ENCODE measurements at places on chromosomes 6 and 20. TPM values are rescaled to one million over a fixed set of nuclear protein-coding genes. Genes with fewer than 3 reads are reported as not detected.

DNA sequence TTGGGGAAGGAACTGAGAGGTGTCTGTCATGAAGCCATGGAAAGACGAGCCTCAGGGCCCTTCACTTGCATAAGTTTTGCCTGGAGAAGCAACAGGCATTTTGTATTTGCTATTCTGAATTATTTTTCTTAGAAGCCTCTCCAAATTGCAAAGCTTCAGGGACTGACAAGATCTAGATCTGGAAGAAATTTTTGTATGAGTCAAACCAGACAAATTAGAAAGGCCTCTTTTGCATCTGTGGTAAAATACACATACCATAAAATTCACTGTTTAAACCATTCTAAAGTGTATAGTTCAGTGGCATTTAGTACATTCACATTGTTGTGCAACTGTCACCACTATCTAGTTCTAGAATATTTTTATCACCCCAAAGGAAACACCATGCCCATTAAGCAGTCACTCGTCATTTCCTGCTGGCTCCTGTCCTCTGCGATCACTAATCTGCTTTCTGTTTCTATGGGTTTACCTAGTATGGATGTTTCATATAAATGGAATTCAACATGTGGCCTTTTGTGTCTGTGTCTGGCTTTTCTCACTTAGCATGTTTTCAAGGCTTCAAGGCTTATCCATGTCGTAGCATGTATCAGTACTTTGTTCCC is 269.1 kb downstream of the PHF3 start:
- DNase-seq, result peak; percentile 53

- no peak for DNase-seq
Observed at GRCh38 chr6:135871878-135872277, 20.4 kb downstream of the PDE7B start.

- DNase-seq, result no peak
Observed at GRCh38 chr6:52201046-52201445, 14.9 kb downstream of the IL17A start.

DNA sequence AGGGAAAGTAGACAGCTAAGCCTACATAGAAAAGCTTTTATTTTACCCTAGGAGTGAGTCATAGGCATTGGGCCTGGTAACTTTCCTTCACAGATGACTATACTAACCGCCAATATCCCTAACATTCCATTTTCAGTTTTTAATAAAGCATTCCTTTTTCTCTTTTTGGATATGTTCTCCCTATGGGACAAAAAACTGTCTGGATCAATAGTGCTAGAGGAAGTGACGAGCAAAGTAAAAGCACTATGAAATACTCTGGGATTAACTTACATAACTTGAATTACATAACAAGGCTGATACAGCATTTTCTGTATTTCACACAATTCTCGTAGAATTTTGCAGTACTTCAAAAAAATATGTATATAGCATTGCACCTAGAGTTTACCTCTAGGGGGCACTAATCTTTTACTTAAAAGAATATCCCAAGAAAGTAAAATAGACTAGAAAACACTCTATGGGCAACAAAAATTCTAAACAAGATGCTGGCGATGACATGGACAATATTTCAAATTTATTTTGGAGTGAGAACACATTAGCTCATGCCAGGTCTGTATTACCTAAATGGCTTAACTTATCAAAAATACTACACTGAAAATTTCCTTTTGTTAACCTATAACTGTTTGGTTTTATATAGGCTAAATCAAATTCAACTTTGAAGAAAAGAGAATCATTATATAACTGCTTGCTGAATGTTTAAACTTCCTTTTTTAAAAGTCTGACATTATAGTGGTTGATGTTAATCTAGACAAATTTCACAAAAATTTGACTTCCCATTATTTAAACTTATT is 66.3 kb upstream of the DST start:
- DNase-seq, result peak; percentile 85

DNA sequence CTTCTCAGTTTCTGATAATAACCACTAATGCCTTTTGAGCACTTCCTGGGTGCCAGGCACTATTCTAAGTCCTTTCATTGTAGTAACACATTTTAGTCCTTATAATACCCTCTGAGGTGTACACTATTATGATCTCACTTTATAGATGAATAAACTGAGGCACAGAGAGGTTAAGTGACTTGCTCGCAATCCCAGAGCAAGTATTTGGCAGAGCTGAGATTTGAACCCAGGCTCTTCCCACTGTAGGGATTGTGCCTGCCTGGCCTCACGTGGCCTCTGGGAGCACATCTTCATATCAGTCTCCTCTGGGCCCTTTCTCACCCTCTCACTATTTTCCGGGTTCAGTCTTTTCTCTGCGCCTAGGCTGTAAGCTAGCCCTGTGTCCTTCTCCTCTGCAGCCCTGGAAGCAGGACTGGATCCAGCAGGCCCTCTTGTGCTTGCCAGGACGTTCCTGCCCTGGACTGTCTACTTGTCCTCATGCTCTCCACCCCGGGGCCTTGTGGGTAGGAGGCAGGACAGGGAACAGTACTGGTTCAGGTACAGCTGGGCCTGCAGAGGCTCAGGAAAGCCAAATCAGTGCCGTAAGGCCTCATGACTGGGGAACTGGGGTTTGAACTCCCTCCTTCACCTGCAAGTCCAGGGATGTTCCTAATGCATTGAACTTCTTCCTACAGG is 139.6 kb downstream of the VEGFA start:
- DNase-seq, result no peak

The ADAT2 gene
- total RNA-seq, result 5.1 TPM
